Lower leg skin (tissue), 4 donors: ENCODE measurements at places on chromosomes 12 and 14. TPM values are rescaled to one million over a fixed set of nuclear protein-coding genes. Genes with fewer than 3 reads are reported as not detected.

DNA sequence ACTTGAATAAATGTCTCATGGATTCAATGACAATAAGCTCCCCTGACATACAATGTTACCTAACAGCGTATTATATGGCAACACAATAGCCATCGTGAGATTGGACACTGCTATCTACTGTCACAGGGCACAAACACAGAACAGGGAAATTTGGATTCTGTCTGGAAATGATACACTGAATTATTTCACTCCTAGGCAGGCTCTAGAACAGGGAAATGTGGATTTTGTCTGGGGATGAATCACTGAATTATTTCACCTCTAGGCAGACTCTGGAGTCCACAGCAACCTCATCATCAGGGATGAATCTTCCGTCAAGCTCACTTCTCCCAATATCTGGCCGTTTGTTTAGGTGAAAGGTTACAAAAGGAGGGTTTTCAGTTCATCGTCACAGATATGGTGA is 288.8 kb downstream of the TMEM132D start:
- no peak for DNase-seq

DNA sequence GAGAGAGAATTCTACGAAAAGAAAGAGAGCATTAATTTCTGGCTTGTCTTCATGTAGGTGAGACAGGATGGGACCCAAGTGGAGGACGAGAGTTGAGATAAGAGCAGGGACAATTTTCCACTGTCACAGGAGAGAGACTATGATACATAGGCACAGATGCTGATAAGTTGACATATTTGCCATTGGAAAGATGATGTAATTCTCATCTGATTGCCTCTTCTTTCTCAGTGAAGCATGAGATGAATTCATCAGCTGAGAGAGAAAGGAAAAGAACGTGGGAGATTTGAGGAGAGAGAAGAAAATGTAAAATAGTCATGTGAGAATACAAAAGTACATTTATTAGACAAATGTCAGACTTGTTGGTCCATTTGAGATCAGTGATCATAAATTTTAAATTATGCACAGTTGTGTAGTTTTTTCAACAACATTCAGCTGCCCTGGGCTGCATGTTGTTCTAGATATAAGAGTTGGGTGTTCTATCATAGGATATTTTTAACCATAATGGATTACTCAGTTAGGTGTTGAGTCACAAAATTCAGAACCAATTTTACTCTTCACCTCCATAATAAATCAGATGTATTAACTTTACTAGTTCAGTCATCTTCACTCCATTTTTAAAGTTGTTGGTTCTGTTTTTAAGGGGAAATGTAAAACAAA is 222.9 kb downstream of the DPY19L2 start:
- DNase-seq: no peak

GRCh38 chr12:19033244-19033643 is 96.3 kb upstream of the PLEKHA5 start:
- no peak for DNase-seq

GRCh38 chr14:45526715-45527549 is 273.9 kb upstream of the MIS18BP1 start:
- DNase-seq: no peak

GRCh38 chr12:72448089-72448488 is 175.9 kb downstream of the TRHDE start:
- no peak for DNase-seq

DNA sequence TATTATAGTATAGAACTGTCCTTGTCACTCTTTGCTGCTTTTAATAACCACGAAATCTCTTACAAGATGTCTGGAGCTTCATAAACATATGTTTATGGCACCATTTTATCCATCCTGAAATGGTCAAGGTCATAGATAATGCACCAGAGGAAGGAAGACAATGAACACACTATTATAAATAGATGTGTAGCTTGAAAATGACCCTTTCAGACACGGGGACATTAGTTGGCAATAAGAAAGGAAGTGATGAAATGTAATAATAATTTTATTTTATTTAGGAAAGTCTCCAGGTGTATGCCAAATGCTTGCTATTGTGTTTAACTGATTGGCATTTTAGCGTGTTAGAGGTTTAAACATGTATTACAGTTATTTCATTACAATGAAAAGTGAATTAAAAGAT is 36.8 kb upstream of the SLC38A2 start:
- DNase-seq: no peak

GRCh38 chr14:58296726-58297125 is 1.6 kb upstream of the ARID4A start:
- DNase-seq: no peak

- no peak for DNase-seq
Observed at GRCh38 chr12:130860311-130860710, 11.6 kb upstream of the RAN start.

Gene BBOF1
- total RNA-seq: 2.1 TPM

DNA sequence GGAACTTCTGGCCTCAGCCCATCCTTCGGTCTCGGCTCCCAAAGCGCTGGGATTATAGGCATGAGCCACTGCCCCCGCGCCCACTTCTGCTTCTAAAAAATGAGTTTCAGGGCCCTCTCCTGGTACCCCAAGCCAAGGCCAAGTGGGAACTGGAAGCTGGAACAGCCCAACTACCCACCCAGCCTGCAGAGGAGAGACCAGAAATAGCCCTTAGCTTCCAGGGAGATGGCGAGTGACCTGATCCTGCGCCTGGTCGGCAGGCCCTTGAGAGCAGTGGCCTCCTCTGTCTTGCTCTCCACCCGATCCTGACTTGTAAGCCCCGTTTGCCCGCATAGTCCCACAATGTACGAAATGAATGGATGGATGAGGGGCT is 31.2 kb upstream of the PLEKHG6 start:
- no peak for DNase-seq

DNA sequence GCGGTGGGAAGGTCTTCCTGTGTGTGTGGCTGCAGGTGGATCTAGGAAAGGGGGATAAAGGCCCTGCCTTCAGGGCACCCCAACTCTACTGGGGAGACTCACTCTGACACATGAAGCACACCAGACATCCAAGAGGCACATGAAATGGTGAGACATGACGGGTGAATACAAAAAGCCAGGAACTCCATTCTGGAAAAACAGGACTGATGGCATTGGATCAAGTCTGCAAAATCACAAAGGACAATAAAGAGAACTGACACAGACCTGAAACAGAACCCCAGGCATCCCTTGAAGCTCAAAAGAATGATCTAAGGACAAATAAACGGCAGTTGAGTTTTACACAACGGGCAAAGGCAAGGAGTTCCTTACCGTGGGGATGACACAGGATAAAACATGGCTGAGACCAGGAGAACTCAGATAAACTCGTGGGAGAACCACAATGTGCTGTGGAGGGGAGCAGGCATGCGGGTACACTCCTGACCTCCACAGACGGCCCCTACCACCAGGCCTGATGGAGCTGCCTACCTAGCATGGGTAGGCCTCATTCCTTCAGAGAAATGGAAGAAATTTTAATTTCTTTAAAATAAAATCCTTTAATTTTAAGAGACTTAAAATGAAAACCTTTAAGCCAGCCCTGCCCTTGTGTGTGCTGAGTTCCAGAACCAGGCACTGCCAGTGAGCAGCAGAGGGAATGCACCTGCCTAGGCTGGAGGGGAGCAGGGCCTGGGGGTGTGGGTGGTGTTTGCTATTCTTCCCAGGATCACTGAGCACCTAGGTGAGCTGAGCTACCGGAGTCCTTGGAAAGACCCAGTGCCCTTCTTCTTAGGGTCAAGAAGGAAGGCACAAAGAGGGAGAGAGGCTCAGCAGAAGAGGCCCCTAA is 100.1 kb downstream of the SINHCAF start:
- no peak for DNase-seq

- DNase-seq: no peak
Observed at GRCh38 chr12:77218278-77218677, 152.9 kb upstream of the E2F7 start.

- no peak for DNase-seq
Observed at GRCh38 chr12:57479376-57480115, at the start of gene ARHGAP9. ARHGAP9 (minus strand) TSS chr12:57479866; CDS start chr12:57479406, 460 bp downstream.

Gene BDKRB1
- total RNA-seq: 5.4 TPM

Gene KRT82
- total RNA-seq: 10.3 TPM

DNA sequence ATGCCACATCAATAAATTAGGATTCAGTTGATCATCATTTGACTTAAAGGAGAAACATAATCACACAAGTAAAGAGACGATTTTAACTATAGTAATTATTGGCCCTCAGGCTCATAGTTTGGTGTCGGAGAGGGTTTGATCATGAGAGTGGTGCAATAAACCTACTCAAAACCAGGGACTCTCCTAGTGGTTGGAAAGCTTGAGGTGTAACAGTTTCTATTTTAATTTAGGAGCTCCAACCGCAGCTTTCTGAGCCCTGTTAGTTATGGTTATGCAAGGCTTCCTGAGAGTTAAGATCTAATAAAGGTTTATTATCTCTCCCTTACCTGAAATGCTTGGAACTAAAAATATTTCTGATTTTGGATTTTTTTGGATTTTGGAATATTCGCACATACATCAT is 36.4 kb downstream of the TMTC2 start:
- DNase-seq: no peak

Gene REP15
- 1.1 TPM for total RNA-seq

Gene CRIP1
- total RNA-seq: 13.1 TPM

GRCh38 chr12:89862511-89863445 is 154.1 kb upstream of the ATP2B1 start:
- DNase-seq: peak; percentile 36

- DNase-seq: no peak
Observed at GRCh38 chr12:2151391-2151790, 98.6 kb downstream of the CACNA1C start.

Gene KRT79
- total RNA-seq: 26.9 TPM

- DNase-seq: no peak
Observed at GRCh38 chr14:36019126-36019525, 157.4 kb downstream of the PTCSC3 start.

Gene ANG
- 29.6 TPM for total RNA-seq

DNA sequence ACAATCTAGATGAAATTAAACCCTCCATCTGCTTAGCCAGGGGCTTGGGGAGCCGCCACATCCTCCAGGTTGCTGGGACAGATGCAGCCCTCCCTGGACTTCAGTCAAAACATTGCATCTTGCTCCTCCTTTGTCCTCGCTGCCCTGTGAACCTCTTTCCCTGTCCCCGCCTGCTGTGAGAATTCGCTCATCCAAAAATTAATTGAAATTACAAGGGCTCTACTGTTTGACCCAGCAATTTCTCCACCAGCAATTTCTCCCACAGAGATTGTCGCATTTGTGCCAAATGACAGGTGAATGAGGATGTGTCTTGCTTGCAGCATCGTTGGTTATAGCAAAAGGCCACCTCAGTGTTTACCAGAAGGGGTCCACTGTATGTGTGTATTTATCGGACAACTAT is 5.0 kb upstream of the POP5 start:
- no peak for DNase-seq

DNA sequence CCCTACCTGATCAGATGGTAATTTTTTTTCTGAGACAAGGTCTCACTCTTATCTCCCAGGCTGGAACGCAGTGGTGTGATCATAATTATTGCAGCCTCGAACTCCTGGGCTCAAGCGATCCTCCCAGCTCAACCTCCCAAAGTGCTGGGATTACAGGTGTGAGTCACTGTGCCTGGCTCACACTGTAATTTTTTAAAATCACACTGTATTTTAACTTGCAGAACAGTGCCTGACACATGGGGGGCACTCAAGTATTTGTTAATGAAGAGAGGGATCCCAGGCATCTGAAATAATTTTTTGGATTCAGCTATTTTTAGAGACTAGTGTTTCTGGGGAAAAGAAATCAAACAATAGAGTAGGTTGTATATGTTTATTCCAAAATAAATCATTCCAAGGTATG is 21.7 kb downstream of the LIMA1 start:
- no peak for DNase-seq

GRCh38 chr14:46250113-46250703 is 401.4 kb downstream of the RPL10L start:
- DNase-seq: no peak

Gene STYK1
- 2.0 TPM for total RNA-seq

Gene DGKA
- total RNA-seq: 191 TPM

- DNase-seq: no peak
Observed at GRCh38 chr12:10293151-10293550, 14.5 kb upstream of the KLRD1 start.

GRCh38 chr12:44247588-44247987 is 411.7 kb downstream of the TMEM117 start:
- no peak for DNase-seq

Gene KLRD1
- total RNA-seq: 1.9 TPM

- DNase-seq: no peak
Observed at GRCh38 chr14:60211153-60211552, 37.9 kb upstream of the PPM1A start.

- DNase-seq: no peak
Observed at GRCh38 chr14:34965912-34966311, 16.9 kb upstream of the SRP54 start.

Gene PDE3A
- total RNA-seq: 2.3 TPM

Gene RFLNA
- total RNA-seq: 0.91 TPM

Gene IL22
- total RNA-seq: not detected

DNA sequence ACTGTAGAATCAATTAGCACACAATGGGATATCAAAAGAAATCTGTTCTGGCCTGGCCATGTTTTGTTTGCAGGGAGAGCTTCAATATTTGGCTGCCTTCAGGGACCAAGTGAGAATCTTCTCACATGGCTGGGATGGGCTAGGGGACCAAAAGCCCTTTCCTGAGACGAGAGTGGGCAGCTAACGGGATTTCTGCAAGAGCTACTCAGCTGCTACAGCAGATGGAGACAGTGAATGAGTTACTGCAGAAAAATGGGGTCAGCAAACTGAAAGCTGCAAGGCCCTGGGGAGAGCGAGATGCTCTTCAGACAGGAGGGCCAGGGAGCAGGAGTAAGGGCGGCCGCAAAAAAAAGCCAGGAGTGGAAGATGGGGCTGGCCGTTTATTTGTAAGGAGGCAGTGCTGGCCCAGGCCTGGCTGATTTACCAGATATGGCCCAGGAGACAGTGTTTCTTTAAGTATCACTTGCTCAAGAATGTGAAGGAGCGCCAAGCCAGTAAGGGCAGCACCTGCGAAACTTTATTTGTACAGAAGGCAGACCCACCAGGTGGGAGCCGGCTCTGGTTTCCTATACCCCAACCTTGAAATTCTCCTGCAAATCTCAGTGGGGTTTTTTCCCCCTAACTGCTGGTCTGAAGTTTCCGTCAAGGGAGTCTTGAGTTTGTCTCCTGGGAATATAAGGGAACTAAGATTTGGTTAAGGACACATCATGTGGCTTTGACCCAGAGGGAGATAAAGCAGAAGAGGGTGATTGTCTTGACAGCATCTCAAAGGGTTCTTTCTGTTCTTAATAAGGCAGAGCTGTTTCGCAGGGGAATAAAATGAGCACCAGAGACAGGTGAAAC is 57.8 kb downstream of the SSH1 start:
- DNase-seq: no peak

DNA sequence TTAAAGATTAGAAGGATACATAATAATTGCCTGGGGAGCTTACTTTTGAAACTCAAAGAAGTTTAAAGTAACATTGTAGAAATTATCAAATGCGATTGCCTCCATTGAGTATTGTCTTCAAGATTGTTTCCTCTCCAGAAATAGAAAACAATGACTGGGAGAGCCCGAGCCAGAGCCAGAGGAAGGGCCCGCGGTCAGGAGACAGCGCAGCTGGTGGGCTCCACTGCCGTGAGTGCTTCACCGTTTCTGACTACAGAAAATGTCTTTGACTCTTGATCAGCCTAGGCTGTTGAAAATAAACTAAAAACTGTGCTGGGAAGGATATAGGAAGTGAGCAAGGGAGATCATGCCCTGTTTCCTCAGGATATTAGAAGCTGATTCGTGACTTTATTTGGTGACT is 4.8 kb downstream of the PIWIL1 start:
- no peak for DNase-seq
